ENCODE measurements at places on chromosomes 12 and 14.

DNA sequence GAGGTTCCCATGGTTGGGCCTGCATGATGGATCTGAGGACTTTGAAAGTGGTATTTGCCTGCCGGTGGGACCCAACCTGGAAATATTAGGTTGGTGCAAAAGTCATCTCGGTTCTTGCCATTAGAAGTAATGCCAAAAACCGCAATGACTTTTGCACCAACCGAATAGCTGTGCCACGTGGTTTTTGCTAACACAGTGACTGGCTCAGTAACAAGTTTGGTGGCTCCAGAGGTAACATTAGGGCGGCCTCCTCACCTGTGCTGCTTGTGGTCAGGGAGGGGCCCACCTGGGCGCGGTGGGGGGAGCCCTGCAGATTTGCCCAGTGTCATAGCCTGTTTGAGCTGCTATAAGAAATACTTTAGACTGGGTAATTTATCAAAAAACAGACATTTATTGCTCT is 1.8 kb downstream of the BDKRB2 start:
- DNase-seq = no peak

DNA sequence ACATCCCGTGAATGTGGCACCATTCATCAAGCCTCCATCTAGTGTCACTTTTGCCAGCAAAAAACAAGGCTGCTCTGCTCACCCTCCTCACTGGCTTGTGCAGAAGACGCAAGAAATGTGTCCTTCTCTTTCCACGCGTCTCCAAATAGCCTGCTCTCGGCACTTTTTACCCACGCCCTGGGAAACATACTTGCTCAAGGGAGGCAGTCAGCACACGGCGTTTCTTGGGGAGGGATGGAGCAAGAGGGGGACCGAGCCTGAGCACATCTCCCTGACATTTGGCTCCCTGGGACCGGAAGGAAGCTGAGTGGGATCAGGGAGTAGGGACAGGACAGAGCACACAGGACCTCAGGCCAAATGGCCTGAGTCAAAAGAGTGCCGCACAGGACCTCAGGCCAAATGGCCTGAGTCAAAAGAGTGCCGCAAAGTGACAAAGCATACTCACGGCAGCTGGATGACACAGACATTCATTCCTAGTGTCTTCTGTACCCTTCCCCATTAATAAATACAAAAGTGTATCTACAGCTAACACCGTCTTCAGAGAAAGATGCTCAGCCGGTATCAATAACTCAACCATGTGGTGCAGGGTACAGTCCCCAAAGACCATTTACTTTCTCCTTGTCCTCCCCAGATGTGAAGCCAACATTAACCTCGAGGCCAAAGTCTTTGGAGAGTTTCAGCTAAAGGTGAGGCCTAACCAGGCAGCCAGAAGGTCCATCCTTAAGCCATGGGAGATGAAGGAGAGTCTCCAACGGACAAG is 7.1 kb downstream of the BCL11B start:
- no peak for DNase-seq

DNA sequence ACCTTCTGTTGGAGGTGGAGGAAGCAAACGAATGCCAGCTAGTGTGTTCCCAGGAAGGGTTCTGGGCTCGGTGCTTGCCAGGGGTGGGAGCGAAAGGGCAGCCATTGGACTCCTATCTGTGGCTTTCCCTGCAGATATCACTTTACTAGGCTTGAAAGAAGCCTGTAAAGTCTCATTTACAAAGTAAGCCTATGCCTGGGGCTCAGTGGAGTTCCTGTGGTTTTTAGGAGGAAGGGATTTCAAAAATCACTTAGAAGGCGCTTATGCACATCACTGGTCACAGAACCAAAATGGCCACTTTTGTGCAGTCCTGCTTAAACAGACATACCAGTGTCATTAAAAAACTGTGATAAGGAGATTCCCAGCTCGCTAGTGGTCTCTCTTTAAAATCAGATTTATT is 22.7 kb downstream of the CLMN start:
- no peak for DNase-seq

DNA sequence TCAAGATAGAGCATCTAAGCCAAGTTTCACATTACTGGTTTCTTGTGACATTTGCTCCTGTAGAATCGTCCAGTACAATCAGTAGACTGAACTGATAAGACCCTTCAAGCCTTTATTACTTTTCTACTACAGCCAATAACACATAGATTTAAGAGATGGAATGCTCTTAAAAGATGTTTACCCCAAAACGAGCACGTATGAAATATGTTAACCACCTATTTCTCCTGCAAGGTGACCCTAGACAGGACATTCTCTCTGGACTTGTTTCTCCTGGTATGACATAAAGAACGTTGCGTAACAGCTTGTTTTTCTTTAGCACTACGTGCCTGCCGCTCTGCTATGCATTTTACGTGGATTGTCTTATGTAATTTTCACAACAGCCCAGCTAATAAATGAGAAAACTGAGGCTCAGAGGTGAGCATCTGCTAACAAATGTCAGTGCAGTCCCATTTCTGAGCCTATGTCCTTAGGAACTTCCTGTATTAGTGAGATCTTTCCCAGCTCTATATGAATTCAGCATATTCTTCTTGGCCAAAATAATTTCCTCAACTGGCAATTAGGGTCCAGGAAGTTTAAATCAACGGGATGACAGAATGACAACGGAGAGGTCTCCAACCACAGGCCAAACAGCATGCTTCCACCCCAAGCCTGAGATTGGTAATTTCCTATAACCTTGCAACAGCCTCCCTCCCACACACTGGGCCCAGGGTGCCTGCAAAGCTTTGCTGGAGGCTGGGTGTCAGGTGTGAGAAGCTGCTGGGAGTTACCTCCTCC is 3.7 kb downstream of the NFKBIA start:
- no peak for DNase-seq

DNA sequence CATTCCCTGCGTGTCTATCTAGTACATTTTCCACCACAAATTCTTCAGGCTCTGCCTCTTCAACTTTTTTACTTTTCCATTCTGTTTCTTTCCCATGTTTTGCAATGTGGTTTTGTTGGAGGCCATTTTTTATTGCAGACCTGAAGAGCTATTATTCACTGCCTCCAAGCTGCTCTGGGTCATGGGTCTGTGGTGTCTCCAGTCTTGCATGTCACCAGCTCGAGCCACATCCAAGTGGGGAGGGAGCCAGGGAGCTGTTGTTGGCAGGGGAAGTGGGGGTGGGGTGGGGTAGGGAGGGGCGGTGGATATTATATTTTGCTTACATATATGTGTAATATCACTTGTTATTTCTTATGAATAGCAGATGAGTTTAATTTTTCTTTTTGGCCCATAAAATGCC is 69.1 kb downstream of the VEZT start:
- DNase-seq = no peak

DNA sequence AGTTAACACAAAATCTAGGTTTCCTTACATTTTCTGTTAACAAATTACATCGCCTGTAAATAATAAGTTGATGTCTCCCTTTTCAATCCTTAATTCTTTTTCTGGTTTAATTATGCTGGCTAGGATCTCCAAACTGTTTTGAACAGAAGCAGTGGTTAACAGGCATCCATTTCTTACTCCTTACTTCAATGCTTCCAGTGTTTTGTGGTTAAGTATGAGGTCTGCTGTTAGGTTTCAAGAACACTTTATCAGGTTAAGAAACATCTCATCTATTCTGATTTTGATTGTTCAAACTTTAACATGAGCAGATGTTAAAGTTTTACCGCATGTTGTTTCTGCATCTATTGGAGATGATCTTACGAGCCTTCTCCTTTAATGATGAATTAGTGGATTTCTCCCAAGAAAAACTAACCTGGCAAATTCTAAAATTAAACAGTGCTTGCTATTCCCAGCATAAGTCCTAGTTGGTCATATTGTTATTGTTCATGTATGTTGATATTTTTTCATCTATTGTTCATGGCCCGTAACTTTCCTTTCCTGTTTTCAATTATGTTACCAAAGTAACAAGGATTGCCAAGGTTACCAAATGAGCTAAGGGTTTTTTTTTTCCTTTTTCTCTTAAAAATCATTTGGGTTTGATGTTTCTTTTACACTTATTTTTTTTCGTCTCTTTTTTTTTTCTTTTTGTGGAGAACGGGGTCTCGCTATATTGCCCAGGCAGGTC is 33.4 kb downstream of the POLE start:
- DNase-seq = no peak

Data from AG04449 (cell line).